ENCODE measurements at places on chromosomes 1 and 21.

DNA sequence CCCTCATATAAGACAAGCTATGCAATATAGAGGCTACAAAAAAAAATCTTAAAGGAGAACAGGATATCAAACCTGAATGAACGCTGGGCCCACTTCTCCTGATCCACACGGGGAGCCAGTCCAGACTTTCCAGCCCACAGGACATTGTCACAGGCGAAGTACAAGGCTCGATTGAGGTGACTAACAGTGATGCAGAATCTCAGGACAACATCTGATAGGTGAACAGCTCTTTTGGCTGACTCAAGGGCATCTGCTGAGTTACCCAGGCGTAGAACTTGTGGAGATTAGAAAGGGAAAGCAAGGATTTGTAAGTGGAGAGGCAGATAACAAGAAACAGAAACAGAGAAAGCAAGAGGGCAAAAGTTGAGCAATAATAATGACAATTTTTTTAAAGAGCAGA lies 1.8 kb downstream of the PEX11B start:
- peak; percentile 57 for DNase-seq

GRCh38 chr1:37323486-37324377 lies 150.6 kb upstream of the ZC3H12A start:
- DNase-seq, result peak; percentile 22

DNA sequence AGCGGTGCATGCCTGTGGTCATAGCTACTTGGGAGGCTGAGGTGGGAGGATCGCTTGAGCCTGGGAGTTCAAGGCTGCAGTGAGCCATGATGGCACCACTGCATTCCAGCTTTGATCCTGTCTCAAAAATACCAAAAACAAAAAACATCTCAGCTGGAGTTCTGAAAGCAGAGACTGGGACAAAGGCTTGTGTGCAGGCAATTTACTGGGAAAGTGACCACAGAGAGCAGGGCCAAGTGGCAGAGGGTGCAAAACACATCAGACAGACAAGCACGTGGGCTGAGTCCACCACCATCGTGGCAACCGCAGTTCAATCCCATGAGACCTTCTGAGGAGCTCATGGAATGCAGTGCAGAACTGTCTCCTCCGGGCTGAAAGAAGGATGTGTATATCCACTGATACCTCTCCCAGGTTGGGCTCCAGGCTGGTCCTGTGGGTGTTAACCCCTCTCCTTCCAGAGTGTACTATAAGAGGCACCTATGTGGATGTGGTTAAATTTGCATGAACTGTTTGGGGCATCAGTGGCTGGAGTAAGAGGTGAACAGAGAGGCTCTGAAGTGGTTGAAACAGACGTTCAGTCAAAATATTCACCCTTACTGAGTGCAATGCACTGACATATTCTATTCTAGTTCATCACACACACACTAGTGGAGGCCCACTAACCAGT lies 10.8 kb downstream of the PIGP start:
- DNase-seq, result no peak

DNA sequence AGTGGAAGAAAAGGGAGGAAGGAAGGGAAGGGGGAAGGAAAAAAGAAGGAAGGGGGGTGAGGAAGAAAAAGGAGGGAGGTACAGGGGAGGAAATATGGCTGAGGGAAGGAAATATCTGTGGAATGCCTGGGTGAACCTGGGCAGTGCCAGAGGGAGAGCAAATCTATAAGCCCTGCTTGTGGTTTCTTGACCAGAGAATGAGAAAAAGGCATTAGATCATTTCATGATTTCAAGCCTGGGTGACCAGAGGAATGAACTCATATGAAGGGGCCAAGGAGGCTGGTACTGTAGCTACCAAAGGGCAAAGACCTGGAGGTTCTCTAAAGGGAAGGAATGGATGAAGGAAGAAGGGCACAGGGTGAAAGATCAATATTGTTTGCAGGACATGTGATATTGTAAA lies 31.4 kb downstream of the GNG12 start:
- no peak for DNase-seq

- DNase-seq, result no peak
Measured at GRCh38 chr1:185421485-185422107, 104.6 kb upstream of the IVNS1ABP start.
